ENCODE measurements at places on chromosomes 16 and 17.

DNA sequence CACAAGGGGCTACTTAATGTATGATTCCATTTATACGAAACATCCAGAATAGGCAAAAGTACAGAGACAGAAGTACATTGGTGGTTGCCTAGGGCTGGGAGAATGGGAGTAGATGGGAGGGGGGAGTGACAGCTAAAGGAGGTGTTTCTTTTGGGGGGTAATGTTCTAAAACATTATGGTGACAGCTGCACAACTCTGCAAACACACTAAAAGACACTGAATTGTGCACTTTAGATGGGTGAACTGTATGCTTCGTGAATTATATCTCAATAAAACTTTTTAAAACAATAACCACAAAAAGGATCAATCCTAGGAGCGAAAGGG is 661 bp downstream of the LYRM9 start:
- no peak for DNase-seq

GRCh38 chr17:39077866-39078265 is 73.6 kb downstream of the PLXDC1 start:
- no peak for DNase-seq

- no peak for DNase-seq
Observed at GRCh38 chr16:87713451-87714229, 52.1 kb downstream of the KLHDC4 start.

- DNase-seq: no peak
Observed at GRCh38 chr17:77480199-77480508, 339.4 kb downstream of the SEC14L1 start.

DNA sequence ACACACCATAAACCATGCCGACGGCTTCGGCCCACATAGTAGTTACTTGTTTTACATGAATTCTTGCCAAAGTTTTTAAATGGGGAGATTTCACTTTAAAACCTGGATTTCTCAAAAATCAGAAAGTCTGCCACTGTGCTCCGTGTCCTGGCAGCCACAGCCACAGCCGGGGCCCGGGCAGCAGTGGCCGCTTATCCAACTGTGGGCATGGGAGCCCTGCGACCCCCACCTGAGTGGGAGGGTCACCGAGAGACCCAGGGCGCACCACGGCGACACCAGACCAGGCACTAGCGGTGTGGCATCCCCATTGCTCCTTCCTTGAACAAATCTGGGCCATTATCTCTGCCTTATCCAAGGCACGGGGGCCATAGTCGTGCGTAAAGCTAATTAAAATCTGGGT is 30.0 kb downstream of the ZNF469 start:
- DNase-seq: no peak

DNA sequence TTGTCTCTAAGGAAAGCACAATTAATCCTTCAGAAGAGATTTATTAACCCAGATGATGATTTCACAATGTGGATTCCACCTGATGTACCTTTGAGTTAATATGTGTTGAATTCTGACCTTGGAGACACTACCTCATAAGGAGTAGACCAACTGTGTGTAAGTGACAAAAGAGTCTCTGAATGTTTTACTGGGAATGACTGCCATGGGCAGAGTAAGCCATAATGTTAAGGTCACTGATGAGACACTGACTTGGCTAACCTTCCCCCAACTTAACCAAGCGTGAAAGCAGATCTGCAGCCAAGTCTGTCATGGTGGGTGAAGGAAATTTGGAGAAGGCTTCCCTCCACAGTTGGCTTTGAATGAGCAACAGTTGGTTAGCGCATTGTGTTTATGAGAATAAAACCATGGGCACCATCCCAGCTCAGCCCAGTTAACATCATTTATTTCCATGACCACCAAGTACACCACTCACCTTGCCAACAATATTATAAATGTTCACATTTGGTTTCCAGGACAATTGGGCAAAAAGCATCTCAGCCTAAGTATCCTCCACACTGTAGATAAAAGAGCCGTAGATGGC is 618.5 kb downstream of the KCNJ2 start:
- DNase-seq: no peak

DNA sequence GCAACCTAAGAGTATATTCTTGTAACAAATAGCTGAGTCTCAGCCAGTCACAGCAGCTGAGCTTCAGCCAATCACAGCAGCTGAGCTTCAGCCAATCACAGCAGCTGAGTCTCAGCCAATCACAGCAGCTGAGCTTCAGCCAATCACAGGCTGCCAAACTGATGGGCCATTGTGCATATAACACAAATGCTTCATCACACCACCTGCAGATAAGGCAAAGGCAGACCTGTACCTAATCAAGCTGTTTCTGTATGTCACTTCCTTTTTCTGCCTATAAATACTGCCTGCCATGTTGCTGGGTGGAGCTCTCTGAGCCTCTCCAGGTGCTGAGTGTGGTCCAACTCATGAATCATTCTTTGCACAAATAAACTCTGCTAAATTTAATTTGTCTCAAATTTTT is 19.9 kb downstream of the MYH13 start:
- no peak for DNase-seq

- no peak for DNase-seq
Observed at GRCh38 chr16:7304958-7305357, 27.7 kb upstream of the RBFOX1 start.

DNA sequence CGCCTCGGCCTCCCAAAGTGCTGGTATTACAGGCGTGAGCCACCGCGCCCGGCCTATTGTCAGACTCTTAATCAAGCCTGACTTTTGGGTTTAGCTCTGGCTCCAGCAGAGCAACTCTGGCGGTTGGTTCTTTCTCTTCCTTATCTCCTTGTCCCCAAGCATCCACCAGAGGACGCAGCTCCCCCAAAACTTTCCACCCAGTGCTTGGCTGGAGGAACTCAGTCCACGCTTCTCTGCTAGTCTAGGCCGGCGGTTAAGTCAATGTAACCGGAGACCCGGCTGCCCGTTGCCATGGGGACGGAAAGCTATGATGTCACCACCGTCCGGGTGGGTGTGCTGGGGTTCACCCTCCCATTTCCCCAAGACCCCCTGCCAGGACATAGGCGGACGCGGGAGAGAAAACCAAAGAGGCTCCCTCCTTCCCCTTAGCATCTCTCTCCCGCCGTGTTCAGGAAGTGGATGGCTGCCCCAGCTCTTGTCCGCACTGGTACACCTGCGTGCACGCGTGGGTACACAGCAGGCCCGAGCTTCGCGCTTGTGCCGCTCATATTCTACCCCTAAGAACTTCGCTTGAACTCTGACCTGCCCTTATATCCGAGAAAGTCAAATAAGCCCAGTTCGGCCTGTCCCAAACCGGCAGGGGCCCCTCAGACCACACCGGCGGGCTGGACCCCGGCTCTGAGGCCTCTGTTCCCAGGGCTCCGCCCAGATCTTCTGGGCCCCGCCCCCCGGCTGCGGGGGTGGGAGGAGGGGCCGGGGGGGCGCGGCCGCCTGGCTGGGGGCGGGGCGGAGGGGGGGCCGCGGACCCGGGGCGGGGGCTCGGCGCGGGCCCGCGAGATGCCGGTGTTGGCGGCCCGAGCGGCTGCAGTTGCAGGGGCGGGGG is at the start of gene RND2:
Gene RND2, plus strand, starts transcription at position 825 of the 883 bp plus-strand sequence. CDS start 117 bp downstream, outside the sequence.
- DNase-seq: peak; percentile 98

DNA sequence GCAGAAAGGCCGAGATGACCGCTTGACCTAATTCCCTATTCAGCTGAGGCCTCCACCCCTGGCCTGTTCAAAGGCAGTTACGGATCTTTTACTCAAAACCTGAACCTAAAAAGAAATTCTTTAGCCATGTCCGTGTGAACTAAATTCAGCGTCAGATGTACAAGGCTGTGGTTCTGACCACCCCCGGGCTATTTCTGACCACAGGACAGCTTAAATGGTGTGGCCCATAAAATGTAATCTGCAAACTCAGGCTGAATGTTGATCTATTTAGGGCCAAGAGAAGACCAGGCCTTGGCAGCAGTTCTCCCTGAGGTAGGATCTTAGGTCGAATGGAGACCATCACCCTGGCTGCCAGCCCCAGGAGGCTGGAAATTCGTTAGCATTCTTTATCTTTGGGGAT is 485.5 kb downstream of the WWOX start:
- no peak for DNase-seq

GRCh38 chr16:26708428-26708827 is 358.3 kb upstream of the C16orf82 start:
- no peak for DNase-seq

DNA sequence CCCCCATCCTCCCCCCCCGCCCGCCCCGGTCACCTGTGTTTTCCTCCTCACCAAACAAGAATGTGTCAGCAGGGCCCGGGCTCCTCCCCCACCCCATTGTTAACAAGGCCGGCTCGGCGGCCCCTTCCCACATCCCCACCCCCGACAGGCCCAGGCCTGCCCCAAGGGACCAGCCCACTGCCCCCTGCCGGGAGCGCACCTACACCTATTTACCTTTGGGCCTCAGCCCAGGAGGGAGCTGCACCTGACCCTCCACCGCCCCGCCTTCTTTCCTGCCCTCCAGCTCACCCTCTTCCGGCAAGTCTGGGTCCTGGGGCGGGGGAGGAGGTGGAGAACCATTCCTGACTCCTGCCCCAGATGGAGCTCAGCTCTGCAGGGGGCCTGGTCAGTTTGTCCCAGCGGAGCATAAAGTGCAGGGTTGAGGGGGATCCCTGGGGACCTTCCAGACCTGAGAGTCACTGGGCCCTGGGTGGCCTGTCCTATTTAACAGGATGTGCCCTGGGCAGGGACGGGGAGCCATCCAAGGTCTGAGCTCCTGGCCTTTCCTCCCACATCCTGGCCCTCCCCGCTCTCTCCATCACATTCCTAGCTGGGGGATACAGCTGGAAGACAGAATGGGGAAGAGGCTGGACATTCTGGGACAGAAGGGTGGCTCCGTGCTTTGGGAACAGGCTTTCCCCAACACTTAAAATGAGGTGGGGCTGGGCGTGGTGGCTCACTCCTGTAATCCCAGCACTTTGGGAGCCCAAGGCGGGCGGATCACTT is 8.3 kb downstream of the FOXJ1 start:
- DNase-seq: no peak

GRCh38 chr17:13725288-13725990 is 123.7 kb upstream of the HS3ST3A1 start:
- no peak for DNase-seq

DNA sequence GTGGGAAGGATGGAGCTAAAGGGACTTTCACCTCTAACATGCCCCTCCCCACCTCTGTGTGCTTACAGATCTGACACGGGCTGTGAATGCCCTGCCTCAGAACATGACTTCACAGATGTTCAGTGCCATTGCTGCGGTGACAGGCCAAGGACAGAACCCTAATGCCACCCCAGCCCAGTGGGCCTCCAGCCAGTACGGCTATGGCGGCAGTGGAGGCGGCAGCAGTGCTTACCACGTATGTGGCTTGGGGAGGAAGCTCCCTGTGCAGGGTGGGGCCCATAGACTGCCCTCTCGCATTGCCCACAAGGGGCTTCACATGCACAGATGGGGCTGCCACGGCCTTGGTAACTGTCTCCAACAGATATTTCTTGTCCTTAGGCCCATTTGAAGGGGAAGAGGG is 11.4 kb downstream of the PROCA1 start:
- DNase-seq: no peak

GRCh38 chr16:88451586-88452481 is 1.2 kb upstream of the ZFPM1 start:
- DNase-seq: no peak

DNA sequence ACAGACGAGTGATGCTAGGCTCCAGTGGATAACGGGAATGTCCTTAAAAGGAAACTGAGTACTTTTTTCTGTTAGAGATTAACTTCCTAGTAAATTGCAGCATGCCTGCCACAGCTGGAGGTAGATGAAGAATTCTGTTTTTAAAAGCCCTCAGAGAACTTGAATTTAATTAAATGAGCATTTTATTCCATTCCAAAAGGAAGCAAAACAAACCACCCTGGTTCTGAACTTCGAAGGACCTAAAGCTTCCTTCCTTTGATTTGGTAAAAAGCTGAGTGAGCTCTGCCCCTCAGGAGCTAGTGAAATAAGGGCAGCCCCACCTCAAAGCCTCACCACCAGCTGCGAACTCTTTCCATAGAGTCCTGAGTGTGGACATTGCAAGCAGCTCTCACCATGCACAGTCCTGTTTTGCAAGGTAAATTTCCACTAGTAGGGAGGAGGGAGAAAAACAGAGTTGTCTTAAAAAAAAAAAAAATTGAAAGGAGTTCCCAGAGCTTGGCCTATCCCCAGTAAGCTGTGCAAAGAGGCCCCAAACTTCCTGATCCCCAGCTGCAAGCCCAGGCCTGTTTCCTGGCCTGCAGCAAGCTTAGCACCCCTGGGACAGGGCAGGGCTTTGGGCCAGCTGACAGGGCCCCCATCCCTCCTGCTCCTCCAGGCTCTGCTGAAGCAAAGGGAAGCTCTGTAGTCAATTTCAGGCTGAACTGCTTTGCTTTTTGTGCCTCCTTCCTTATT is 11.2 kb downstream of the CHD9NB start:
- DNase-seq: no peak

DNA sequence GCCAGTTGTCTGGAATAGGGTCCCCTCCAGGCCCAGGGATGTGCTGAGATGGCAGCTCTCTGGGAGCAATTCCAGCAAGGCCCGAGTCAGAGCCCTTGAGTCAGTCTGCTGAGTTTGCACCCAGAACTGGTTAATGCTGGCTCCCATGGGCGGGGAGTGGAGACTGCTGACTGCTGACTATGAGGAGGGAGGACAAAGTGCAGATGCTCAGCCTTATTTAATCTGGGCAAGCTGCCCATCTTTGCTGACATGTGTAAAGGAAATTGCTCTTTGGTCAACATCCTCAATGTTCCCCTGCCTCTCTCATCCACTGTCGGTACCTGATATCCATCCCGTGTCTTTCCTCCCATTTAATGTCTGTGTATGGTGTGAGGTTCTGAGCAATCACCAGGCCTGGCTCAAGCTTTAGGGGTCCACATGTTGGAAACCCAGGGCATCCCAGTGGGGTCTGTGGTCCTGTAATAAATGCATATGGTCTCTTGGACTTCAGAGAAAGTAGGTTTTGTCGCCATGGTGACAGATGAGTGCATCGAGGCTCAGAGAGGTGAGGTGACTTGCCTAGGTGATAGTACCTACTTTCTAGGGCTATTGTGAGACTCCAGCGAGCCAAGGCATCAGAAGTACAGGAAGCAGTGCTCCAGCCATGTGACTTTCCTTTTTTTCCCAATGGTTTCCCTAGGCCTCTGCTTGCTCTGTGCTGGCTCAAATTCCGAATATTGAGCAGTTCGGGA is 20.0 kb upstream of the RNF135 start:
- peak; percentile 38 for DNase-seq

DNA sequence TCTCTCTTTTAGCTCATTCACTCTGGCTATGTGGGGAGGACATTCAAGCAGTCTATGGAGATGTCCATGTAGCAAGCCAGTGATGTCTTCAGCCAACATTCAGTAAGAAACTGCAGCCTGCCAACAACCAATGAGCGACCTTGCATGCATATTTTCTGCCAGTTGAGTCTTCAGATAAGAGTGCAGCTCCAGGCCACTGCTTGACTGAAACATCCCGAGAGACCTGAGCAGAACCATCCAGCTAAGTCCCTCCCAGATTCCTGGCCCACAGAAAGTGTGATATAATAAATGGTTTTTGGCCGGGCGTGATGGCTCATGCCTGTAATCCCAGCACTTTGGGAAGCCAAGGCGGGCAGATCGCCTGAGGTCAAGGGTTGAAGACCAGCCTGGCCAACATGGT is 10.5 kb upstream of the C17orf58 start:
- no peak for DNase-seq

All from SK-N-DZ (cell line).